ENCODE measurements at places on chromosomes 1 and 21.

DNA sequence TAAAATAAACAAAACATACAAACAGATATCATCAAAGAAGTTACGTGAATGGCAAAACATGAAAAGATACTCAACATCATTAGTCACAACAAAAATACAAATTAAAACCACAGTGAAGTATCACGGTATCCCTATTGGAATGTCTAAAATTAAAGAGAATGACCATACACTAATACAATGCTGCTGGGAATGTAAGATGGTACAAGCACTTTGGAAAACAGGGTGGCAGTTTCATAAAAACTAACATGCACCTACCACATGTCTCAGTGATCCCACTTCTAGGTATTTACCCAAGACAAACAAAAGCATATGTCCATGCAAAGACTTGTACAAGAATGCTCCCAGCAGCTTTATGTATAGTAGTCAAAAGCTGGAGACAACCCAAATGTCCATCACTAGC, 69.1 kb downstream of the HSF2BP start:
- H3K27me3 ChIP-seq = no peaks in the 10 kb centered on the region
- no peak overlapping the region for H3K4me3 ChIP-seq
- peak; percentile 73 for DNase-seq
- peak overlapping the region; percentile 32 for H3K27ac ChIP-seq
- H3K4me1 ChIP-seq = peaks cover 91% of the 10 kb centered on the region

GRCh38 chr1:49229555-49229954, 452.9 kb upstream of the BEND5 start:
- no peak overlapping the region for H3K27ac ChIP-seq
- H3K27me3 ChIP-seq = no peaks in the 10 kb centered on the region
- no peaks in the 10 kb centered on the region for H3K4me1 ChIP-seq
- no peaks in the 10 kb centered on the region for H3K36me3 ChIP-seq
- no peak overlapping the region for H3K4me3 ChIP-seq
- DNase-seq = no peak

- peaks cover 4% of the 10 kb centered on the region for H3K27me3 ChIP-seq
- peak; percentile 23 for DNase-seq
- H3K4me1 ChIP-seq = peaks cover 56% of the 10 kb centered on the region
- H3K27ac ChIP-seq = peak overlapping the region; percentile 81
- H3K36me3 ChIP-seq = no peaks in the 10 kb centered on the region
Observed at GRCh38 chr1:91883470-91883869, 2.5 kb downstream of the TGFBR3 start.

- no peak for DNase-seq
- peaks cover 40% of the 10 kb centered on the region for H3K4me1 ChIP-seq
- no peak overlapping the region for H3K4me3 ChIP-seq
- no peaks in the 10 kb centered on the region for H3K36me3 ChIP-seq
Observed at GRCh38 chr1:54813485-54814125, 12.5 kb upstream of the TTC22 start.

DNA sequence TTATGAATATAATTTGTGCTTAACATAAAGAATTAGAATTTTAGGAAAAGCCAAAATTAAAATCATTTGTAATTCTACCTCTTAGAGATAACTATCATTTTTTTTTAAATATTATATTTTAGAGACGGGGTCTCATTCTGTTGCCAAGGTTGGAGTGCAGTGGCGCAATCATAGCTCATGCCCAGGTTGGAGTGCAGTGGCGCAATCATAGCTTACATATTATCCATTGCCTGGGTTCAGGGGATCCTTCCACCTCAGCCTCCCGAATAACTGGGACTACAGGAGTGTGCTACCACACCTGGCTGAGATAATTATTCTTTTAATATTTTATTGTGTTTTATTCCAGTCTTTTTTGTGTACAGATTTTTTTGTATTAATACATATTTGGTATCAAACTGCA, 8.3 kb downstream of the RASAL2 start:
- peaks cover 52% of the 10 kb centered on the region for H3K4me1 ChIP-seq
- no peaks in the 10 kb centered on the region for H3K27me3 ChIP-seq
- H3K27ac ChIP-seq = no peak overlapping the region
- DNase-seq = peak; percentile 44
- H3K4me3 ChIP-seq = no peak overlapping the region

DNA sequence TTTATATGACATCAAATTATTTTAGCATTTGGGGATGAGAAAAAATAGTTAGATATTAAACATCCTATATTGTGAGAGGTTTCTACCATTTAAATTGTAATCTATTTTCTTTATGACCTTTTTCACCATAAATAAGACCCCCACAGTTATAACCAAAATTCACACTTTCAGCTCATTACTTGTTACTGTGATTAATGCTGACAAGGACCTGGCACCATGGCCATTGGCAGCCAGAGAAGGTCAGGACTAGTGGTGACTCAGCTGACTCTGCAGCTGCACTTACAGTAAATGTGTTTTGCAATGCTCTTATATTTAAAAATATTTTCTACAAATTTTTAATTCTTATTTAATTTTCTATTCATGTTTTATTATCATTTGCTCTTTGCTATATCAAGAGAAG, 133.3 kb upstream of the C1orf105 start:
- no peak for DNase-seq
- no peak overlapping the region for H3K27ac ChIP-seq
- no peaks in the 10 kb centered on the region for H3K36me3 ChIP-seq
- no peak overlapping the region for H3K4me3 ChIP-seq
- H3K27me3 ChIP-seq = no peaks in the 10 kb centered on the region

DNA sequence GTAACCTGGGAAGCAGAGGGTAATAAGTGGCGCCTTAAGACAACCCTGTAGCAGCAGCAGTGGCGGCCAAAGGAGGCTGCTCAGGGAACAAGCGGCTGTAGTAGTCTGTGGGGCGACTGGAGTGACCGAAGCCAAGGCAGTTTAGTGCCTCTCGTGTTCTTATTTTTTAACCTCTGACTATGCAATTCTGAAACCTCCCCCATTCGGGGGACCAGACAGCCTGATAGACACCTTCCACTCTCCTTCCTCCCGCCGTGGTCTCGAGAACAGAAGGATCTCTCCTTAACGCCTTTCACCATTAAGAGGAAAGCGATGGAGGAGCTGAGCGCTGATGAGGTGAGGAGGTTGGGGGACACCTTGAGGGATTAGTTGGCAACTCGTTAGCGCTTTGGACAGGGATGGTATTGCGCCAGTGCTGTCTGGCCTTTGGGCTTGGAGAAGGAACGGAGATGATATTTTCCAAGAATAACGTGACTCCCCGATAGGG, 644 bp downstream of the UBE4B start:
- H3K27me3 ChIP-seq = no peaks in the 10 kb centered on the region
- peak overlapping the region; percentile 84 for H3K27ac ChIP-seq
- peak overlapping the region; percentile 70 for H3K4me3 ChIP-seq
- H3K4me1 ChIP-seq = peaks cover 11% of the 10 kb centered on the region
- no peaks in the 10 kb centered on the region for H3K36me3 ChIP-seq
